ENCODE measurements at places on chromosomes 11 and 22. TPM values are rescaled to one million over a fixed set of nuclear protein-coding genes. Genes with fewer than 3 reads are reported as not detected.

LMO1 gene
- not detected for total RNA-seq

PDGFB gene
- 29.0 TPM for total RNA-seq

BATF2 gene
- total RNA-seq, result 1.6 TPM

POU2AF2 gene
- not detected for total RNA-seq

H19 gene
- total RNA-seq, result 380 TPM

GGTLC3 gene
- total RNA-seq, result not detected

DNA sequence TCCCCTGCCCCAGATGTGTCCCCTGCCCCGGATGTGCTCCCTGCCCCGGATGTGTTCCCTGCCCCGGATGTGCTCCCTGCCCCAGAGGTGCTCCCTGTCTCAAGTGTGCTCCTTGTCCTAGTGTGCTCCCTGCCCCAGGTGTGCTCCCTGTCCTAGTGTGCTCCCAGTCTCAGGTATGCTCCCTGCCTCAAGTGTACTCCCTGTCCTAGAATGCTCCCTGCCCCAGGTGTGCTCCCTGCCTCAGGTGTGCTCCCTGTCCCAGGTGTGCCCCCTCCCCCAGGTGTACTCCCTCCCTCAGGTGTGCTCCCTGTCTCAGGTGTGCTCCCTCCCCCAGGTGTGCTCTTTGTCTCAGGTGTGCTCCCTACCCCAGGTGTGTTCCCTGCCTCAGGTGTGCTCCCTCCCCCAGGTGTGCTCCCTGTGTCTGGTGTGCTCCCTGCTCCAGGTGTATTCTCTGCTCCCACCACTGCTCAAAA, 48.7 kb upstream of the RASD2 start:
- DNase-seq, result no peak

DNA sequence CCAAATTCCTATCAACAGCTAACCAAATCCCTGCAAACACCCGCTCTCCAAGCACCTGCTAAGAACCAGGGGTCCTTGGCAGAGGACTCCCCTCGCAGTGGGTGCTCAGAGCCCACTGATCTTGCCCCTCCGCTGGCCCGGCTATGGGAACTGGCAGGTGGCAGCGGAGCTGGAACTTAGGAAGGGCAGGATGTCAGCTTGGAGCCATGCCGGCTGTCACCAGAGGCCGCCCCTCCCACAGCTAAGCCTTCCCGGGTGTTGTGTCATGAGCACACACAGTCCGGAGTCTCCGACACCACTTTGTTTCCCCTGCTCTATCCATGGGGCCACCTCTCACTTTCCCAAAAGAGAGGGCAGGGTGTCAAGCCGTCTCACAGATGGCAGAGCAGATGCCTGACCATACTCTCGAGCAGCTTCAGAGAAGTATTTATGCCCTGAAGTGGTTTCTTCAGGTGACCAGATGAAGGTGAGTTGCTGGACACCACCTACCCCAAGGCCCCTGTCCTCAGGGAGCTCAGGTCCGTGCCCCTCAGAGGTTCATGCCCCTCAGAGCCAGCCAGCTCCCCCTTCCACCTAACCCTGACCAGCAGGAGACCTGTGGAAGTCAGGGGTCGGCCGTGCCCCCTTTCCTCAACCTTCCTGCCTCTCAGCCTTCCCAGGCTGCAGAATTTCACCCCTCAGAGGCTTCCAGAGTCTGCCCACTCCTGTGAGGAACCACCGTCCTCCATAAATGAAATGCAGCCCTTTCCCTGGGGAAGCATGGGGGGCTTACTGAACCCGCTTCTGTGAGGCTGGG, 545.7 kb upstream of the B3GAT1 start:
- DNase-seq, result no peak

DNA sequence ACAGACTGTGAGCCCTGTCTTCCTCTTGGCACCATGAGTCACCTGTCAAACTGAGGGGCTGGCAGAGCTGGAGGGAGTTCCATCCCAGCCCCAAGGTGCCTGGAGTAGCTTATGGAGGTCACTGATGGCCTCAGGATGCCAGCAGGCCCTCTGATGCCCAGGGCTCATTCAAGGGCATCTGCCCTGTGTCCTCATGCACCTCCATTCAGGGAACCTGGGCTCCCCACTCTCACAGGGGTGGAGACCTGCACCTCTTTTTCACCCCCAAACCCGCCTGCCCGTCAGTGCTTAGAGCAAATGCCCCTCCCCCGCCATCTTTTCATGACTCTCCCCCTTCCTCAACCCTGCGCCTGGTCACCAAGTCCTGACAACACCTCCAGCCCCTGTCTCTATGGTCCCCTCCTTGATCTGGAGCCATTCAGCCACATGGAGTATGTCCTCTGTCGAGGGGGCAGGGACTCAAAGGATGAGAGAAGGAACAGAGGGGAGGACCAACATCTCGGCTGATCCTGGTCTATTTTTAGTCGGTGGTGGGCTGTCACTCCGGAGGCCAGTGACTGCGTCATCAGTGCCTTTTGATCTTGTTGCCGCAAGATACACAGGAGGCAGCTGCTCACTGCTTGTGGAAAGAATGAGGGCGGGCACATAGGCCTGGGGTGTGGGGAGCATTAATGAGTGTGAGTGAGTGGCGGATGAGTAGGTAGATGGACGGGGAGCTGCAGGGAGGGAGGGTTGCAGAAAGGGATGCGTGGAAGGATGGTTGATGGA, 72.2 kb downstream of the CDKN1C start:
- DNase-seq, result peak; percentile 13

DNA sequence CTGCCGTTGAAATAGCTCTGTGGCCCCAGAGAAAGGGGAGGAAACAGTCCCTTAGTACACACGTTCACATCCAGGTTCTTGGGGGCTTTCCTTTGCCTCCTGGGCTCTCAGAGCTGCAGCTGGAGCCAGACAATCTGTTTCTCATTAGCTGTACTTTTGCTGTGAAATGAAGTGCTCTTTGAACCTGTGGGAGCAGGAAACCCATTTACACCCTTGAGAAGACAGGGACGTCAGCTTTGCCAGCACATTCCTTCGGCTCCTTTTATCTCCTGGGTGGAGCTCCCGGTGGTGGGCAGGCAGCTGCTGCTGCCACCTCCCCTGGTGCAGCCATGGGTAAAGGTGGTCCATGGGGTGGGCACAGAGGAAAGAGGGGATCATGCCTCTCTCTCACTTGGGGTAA, 80.6 kb upstream of the TIMP3 start:
- DNase-seq, result no peak

GRCh38 chr22:20970939-20971657, 4.0 kb downstream of the AIFM3 start:
- no peak for DNase-seq

GRCh38 chr11:97332271-97332670, 942.5 kb downstream of the JRKL start:
- DNase-seq, result no peak

- DNase-seq, result no peak
Measured at GRCh38 chr11:68375337-68375736, 62.9 kb downstream of the LRP5 start.

GRCh38 chr11:77377734-77378133, 76.2 kb upstream of the GDPD4 start:
- DNase-seq, result no peak

GRCh38 chr11:116059919-116060318, 555.7 kb upstream of the CADM1 start:
- DNase-seq, result no peak

DNA sequence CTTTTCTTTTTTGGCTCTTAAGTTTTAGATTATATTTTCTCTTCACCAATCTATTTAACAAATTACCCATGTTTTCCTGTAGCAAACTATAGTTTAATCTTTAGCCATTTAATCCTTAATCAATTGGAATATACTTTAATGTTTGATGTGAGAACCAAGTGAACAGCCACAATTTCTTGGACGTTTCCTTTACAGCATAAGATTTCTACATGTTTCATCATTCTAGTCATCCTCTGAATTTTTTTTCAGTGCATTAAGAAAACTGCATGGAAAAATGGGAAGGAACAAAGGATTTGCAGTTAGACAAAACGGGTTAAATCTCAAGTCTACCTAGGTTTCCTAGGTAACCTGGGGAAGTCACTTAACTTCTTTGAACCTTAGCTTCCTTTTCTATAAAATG, 507.1 kb upstream of the CCDC90B start:
- no peak for DNase-seq

DNA sequence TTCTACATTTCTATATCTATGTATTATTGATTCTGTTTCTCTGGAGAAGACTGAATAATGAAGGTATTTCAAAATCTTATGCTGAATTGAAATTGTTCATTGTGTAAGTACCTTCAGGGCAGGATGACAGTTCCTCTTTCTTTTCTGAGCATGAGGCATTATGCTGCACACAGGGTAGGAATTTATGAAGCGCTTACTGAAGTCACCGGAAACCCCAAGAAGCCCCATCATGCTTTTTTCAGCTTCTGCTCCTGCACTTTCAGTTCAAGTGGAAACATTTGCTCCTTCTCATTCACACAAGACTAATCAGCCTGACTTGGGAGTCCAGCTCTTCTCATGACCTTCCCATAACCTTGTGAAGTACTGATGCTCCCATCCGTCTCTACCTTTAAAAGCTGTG, 314.7 kb upstream of the SORL1-AS1 start:
- DNase-seq, result no peak

Measured in right cardiac atrium (tissue), 5 donors.